Activated CD4-positive, alpha-beta T cell treated with anti-CD3 and anti-CD28 coated beads, Interleukin-2, amount 50 U/mL, for 4 hours (primary cell): ENCODE measurements at places on chromosomes 2 and 18.

- DNase-seq: no peak
These were observed 21.7 kb upstream of the ATL2 start for GRCh38 chr2:38398739-38399138.

DNA sequence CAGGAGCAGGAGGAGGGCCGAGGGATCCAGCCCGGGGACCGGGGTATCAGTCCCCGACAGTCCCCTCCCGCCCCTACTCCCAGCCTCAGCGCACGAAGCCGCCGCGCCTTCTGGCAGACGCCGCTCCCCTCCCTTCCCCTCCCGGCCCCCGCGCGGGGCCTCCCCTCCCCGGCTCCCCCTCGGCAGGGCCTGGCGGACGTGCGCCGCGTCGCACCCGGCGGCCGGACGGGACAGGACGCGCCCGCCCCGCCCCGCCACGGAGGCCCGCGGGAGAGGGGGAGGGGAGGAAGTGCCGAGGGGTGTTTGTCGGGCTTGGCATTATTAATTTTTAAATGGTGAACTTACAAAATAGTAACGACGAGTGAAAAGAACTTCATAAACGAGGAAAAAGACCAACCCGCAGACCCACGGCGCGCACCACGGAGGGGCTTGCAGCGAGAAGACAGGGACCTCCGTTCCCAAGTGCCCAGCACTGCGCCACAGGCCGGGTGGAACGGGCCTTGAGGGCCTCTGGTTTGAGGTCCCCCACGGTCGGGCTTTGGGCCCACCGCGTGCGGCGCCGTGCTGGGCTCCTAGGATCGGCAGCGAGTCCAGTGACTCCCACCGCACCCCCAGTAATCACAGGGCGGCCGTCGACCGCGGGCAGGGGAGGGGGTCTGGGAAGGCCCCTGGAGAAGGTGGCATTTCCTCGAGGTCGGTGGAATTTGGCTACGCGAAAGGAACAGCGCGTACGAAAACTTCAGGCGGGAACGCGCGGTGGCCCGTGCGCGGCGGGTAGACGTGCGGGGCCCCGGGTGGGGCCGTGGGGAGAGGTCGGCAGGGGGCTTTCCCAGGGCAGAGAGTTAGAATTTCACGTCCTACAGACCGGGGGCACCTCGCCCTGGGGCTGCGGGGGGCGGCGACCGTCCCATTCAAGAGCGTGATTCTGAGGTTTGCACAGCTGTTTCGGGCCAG is 954 bp upstream of the CTDSP1 start:
- DNase-seq: peak; percentile 47

GRCh38 chr18:46274266-46274665 is 170.1 kb downstream of the HAUS1 start:
- DNase-seq: no peak

DNA sequence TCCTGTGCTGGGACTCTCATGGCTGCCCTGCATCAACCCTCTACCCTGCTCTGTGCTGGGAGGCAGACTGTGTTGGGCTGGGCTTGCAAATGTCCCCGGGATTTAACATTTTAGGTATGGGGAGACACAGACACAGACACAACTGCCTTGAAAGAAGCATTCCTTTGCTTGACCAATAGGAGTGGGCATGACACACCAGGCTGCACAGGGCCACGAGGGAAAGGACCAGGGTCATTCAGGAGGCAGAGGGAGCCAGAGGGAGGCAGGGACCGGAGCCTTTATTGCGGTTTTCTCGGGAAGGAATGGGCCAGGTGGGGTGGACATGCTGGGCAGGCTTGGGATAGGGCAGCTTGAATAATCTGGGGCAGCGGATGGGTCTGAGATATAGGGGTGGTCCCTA is 238.7 kb upstream of the COPS8 start:
- DNase-seq: no peak

DNA sequence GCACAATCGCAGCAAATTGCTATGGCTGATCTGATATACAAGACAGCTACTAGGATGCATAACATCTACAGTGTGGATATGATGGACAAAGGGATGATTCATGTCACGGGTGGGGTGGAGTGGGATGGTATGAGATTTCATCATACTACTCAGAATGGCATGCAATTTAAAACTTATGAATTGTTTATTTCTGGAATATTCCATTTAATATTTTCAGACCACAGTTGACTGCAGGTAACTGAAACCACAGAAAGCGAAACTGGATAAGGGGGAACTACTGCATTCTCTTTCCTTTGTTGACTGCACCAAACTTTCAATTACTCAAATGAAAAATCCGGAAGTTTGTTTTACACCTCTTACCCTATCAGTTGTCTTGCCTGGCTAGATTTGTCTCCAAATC is 94.4 kb upstream of the NEUROD1 start:
- no peak for DNase-seq

GRCh38 chr2:233816334-233816733 is 38.0 kb downstream of the HJURP start:
- DNase-seq: no peak

DNA sequence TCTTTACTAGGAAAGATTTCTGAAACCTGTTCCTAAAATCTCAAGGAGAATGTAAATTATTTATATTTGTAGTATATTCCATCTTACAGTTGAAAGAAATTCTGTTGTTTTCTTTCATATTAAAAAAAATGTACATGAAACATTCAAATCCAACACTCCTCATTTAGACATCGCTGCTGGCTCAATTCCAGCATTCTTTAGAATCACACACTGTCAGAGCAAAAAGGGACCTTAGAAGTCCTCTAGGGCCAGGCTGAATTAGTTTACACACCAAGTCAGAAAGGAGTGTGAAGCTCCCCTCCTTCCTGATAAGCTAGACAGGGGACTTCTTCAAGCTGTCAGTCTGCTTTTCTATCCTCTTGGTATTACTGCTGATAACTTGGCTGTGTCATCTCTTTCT is 158.6 kb upstream of the LTBP1 start:
- no peak for DNase-seq

DNA sequence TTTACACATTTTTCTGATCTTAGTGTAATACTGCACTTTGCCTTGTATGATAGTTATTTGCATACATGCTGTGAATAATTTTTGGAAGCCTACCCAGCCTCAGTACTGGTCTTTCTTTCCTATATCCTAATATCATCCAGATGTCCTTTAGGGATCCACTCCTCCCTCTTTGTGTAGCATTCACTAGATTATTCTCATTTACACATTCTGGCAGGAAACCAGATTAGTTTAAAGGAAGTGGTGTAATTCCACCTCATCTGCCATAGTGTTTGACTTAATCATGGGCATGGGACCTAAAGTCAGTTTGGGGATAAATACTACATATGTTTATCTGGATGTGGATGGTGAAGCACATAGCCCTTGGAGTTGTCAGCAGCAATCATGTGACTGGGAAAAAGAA is 444.9 kb upstream of the MAP2 start:
- DNase-seq: no peak

DNA sequence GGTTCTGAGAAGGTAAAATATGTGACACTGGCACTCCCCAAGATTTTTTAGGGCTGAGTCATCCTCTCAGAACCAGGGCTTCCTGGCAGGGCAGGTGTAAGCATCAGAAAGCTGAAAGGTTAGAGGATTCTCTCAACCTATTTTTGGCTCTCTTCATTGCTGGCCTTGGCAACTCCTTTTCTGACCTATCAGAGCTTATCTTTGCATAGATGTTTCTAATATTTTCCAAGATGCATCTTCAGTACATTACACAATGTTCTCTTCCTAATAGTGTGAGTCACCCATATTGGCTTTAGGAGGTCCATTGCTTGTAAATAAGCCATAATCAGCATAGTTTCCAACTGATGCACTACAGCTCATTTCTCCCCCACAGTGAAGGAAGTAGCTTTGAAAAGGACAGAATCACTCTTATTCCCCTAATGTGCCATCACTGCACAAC is 2008.4 kb upstream of the PIK3C3 start:
- no peak for DNase-seq

- DNase-seq: no peak
These were observed 50.4 kb downstream of the C1QL2 start for GRCh38 chr2:119108186-119108585.

DNA sequence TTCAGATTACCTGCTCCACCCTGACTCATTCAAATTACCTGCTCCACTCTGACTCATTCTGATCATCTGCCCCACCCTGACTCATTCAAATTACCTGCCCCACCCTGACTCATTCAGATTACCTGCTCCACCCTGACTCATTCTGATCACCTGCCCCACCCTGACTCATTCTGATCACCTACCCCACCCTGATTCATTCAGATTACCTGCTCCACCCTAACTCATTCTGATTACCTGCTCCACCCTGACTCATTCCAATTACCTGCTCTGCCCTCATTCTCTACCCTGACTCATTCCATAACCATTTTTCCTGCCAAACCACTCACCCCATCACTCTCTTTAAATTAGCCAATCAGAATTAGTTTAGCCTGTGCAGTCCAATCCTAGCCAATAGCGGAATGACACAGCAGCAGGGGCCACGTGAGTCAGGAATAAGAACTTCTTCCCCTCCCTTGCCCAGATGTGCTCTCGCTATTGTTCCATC is 26.2 kb downstream of the CFAP53 start:
- DNase-seq: no peak
